ENCODE measurements at places on chromosomes 3 and 15.

DNA sequence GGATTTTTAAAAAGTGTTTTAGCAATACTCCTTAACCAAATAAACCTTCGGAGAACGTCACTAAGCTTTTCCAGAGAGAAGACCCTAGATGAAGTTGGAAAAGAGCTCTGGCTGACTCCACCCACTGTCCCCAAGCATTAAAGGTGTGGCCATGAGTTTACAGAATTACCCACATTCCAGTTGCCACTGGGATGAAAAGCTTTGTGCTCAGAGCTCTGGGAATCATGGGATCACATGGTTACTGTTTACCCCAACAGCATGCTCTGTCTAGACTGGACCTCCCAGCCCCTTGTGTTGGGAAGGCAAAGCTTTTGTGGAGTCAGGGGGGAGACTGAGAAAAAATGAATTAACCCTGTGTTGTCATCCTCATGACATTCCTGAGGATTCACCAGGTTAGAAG lies 55.3 kb downstream of the CCK start:
- DNase-seq = no peak

DNA sequence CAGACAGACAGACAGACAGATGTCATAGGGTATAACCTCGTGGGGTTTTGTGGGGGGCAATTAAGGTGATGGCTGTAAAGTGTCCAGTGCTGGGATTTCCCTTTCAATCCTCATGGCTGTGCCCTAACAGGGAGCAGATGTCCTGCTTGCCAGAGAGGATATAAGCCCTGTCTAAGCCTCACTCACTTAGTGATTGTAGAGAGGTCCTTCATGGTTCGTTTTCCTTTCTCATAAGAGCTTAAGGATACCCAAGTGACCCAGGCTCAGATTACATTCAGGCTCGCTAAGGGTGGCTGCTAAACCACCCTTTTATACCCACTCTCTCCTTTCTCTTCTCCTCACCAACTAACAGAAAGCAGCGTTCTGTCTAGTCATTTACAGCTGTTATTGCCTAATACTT lies 19.2 kb downstream of the LYSMD2 start:
- no peak for DNase-seq

GRCh38 chr15:83582381-83582780 lies 71.5 kb upstream of the ADAMTSL3 start:
- no peak for DNase-seq

DNA sequence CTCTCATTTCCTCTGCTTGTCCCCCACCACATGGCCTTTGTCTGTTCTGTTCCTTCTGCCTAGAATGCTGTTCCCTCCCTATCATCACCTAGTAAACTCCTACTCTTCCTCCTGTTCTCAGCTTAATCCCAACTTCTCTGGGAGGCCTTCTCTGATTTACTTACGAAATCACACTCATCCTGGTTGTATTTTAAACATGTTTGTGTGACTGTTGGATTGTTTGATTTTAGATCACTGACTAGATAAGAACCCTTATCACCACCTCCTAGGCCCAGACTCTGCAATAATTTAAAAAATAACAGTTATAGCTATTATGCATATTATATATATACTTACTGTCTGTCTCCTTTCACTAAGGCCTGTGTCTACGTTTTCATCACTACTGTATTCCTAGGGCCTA lies 26.1 kb downstream of the ATP2B2 start:
- DNase-seq = no peak

DNA sequence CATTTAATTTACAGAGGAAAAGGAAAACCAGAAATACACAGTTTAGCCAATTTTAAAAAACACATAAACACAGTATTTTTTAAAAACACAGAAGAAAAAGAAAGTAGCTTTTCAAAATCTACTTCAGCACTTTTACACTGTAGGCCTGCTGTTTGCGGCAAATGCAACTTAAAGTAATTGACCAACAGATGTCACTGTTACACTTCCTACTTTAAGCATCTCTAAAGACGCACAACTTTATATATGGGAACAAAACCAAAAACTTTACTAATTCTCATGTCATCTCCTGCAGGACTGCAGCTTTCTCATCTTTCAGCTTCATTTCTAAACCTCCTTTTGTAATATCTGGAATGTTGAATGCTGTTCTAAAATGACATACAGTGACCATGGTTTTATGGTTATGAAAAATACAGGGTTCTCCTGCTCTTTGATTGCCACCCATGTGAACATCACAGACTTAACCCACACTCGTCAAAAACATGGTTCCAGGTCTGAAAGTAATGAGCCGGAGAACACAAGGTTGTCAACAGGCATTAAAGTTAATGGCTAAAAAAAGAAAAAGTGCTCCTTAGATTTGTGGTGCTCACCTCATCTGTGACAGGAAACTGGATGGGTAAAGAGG lies 107.9 kb downstream of the FMN1 start:
- no peak for DNase-seq

GRCh38 chr3:16825617-16826204 lies 59.0 kb upstream of the PLCL2 start:
- no peak for DNase-seq

- no peak for DNase-seq
Observed at GRCh38 chr3:30069056-30069455, 537.3 kb upstream of the TGFBR2 start.

GRCh38 chr15:42107473-42107872 lies 13.1 kb upstream of the PLA2G4D start:
- no peak for DNase-seq

DNA sequence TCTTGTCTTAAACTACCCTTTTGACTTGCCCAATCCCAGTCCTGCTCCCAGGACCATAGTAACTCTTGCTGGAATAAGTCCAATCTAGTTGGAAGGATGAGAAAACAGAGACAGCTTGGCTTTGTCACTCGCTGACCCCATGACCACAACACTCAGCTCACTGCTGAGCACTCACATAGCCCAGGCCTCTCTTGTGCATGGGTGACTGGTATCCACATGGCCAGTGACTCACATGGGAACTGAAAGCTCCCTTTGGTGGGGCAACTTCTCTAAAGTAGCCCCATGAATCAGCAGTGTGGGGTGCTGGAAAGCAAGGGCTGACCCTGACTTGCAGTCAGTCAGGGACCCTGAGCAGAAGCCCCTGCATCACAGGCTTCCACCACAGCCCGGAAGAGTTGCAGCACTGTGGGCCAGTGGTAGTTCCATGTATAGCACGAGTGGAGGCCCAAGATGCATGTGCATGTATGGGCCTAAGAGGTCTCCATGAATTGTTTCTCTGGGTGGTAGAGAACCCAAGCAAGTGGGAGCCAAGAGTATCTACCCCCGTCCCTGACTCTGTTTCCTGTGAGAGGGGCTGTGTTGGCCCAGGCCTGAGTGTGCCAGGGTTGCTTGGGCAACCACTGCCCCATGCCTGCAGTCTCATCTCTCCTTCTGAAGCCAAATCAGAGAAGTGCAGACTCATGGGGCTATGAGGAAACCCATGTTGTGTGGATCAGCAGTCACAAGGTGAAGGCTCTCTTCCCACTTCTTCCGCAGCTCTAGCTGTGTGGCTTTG lies 62.1 kb upstream of the XCR1 start:
- no peak for DNase-seq

DNA sequence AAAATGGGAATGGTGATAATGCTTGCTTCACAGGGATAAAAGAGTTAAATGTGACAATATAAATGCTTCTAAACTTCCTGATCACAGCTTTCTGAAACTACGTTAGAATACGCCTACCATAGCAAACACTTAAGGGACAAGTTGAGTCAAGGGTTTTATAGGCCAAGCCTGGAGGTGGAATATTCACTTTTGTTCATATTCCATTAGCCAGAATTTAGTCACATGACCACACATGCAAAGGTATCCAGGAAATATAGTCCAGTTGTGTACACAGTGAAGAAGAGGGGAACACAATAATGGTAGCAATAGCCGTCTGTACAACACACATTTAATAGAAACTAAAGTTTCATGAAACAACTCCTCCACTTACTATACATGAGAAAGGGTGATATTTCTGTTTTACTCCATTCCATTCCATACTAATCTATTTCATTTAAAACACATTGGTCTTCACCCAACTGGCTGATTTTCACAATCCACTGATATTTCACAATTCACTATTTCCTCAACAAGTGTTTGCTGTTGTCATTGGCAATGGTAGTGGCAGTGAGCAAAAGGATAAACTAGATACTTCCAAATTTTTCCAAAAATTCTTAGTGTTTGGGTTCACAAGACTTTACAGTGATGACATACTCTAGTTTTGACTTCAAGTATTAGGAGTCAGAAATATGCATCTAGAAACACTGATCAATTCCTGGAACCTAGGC lies 270.9 kb downstream of the ERC2 start:
- no peak for DNase-seq

DNA sequence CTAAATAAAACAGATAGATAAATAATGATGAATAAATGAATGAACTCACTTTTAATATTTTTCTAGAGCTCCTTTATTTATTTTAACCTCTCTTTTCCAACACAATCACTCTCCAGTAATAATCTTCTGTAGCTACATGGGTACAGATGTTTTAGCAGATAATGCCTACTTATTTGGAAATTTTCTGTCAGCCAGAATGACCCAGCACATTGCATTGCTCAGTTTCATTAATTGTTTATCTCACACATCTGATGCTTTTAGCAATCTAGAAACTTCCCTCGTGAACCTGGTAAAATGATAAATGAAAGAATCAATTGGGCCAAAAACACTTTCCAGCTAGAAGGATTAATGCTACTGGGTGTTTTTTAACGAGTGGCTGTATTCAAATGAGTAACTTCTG lies 14.9 kb upstream of the MYH15 start:
- DNase-seq = no peak

GRCh38 chr3:25033407-25034029 lies 394.5 kb upstream of the RARB start:
- no peak for DNase-seq

GRCh38 chr3:133123636-133124035 lies 85.4 kb downstream of the TMEM108 start:
- no peak for DNase-seq

- no peak for DNase-seq
Observed at GRCh38 chr3:89072642-89073041, 34.8 kb upstream of the EPHA3 start.
